ENCODE measurements at places on chromosomes 5 and 9.

GRCh38 chr9:13279284-13280141, at the start of gene MPDZ:
MPDZ (minus strand) TSS chr9:13279692; CDS start chr9:13250315, 29,377 bp downstream.
- DNase-seq, result no peak

GRCh38 chr9:21770871-21771560, 31.4 kb upstream of the MTAP start:
- no peak for DNase-seq

GRCh38 chr5:71631070-71631469, 43.9 kb downstream of the MCCC2 start:
- DNase-seq, result no peak

- no peak for DNase-seq
Measured at GRCh38 chr5:175711472-175712312, 53.8 kb downstream of the HRH2 start.

GRCh38 chr5:154601014-154601413, 123.0 kb upstream of the HAND1 start:
- DNase-seq, result no peak

DNA sequence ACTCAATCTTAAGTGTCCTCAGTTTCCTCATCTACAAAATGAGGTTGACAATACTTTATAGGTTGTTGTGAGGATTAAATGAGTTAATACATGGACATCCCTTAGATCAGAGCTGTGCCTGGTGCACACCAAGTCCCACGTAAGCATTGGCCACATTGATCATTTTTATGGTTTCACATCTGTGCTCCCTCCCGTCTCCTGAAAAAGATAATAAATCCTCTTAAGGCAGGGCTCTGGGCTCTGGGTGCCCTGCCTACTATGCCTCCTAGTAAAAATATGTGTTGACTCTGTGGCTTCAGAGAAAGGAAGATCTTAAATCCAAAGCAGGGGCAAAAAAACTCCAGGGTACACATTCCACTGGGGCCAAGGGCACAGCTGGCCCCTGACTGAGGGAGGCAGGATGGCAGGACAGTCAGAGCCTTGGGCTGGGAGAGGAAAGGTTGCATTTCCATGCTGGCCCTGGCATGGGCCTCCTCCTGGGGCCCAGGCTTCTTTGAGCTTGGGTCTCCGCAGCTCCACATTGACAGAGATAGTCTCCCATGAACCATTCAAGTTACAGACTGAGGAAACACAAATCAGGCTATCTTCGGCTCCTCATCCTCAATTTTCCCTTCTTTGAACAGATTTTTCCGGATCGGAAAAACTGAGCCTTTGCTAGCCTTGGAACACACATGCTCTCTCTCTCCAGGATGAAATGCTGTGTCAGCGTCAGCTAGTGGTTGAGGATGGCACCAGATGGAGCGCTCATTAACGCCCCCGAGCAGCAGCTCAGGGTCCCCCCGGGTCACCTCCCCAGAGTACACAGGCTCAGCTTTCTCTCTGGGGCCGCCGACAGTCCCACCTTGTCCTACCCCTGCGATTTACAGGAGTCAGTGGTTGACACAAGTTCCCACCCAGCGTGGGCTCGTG, 22.4 kb upstream of the KIF12 start:
- no peak for DNase-seq

DNA sequence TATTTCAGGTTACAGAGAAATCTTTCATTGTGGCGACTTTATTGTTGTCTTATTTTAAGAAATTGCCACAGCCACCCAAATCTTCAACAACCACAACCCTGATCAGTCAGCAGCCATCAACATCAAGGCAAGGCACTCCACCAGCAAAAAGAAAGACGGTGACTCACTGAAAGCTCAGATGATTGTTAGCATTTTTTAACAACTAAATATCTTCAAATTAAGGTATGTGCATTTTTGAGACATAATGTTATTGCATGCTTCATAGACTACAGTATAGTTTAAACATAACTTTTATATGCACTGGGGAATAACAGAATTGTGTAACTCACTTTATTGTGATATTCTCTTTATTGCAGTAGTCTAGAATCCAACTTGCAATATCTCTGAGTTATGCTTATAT, 263.4 kb downstream of the TMEM232 start:
- DNase-seq, result no peak

- DNase-seq, result no peak
Measured at GRCh38 chr9:94928691-94929368, 202.3 kb downstream of the AOPEP start.

GRCh38 chr5:80865551-80865950, 94.6 kb upstream of the RASGRF2 start:
- no peak for DNase-seq

GRCh38 chr5:53537711-53538110, 22.7 kb upstream of the NDUFS4 start:
- DNase-seq, result no peak

DNA sequence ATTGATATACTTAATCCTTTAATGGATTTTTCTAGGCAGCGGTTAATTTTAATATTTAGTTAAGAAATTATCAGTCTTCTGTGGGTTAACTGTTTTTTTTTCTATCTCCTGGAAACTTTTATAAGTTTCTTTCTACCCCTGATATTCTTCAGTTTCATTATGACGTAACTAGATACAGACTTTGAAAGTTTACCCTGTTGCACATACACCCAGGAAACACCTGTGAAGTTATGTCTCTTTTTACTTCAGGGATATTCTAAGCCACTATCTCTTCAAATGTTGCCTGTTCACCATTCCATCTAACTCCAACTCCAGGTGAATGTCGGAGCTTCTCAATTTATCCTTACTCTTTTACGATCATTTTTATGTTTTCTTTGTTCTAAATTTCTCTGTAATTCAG, 329.0 kb downstream of the ICE1 start:
- DNase-seq, result no peak

- DNase-seq, result no peak
Measured at GRCh38 chr5:93022796-93023447, 558.1 kb downstream of the NR2F1-AS1 start.

DNA sequence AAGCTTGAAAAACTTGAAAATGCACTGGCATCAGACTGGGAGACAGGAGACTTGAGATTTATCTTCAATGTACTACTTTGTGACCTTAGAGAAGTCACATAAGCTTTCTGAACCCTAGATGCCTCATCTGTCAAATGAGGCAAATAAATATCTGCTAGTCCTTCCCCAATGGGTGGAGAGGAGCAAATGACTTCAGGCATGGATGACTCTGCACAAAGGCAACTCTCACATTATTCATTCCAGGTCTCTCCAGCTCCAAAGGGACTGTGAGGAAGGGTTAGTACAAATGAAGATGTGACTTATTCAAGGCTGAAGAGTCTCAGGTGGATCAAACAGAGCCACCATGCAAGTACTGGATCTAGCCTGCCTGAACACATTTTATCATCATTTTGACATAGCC, 228.7 kb downstream of the SLIT3 start:
- no peak for DNase-seq

DNA sequence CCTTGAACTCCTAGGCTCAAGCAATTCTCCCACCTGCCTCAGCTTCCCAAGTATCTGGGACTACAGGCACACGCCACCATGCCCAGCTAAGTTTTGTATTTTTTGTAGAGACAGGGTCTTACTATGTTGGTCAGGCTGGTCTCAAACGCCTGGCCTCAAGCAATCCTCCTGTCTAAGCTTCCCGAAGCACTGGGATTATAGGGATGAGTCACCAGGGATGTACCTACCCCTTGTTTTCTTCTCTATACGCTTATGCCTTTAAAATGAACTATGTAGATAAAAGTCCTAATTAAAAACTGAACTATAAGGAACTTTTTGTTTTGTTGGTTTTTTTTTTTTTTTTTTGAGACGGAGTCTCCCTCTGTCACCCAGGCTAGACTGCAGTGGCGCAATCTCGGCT, 25.8 kb downstream of the UIMC1 start:
- no peak for DNase-seq

GRCh38 chr5:982377-983237, 26.0 kb upstream of the NKD2 start:
- DNase-seq, result no peak

DNA sequence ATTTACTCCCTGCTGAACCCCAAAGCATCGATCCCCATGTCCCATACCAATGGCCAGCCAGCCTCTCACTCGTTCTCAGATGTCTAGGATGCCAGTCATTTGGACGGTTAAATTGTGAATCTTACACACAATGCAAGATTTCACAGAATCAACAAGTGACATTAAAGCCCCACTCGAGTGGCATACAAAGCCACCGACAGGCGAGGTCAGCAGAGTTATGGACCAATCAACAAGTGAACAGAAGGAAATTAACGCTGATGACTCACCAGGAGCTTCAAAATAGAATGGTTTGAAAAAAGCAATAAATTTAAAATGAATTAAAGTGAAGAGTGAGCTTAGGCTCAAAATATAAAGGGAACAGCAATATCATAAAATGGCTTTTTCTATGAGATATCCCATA, 8.2 kb upstream of the RUFY1 start:
- no peak for DNase-seq

GRCh38 chr5:134450374-134450773, 38.7 kb upstream of the CDKN2AIPNL start:
- no peak for DNase-seq

- DNase-seq, result no peak
Measured at GRCh38 chr5:78300464-78301045, 6.1 kb upstream of the AP3B1 start.

DNA sequence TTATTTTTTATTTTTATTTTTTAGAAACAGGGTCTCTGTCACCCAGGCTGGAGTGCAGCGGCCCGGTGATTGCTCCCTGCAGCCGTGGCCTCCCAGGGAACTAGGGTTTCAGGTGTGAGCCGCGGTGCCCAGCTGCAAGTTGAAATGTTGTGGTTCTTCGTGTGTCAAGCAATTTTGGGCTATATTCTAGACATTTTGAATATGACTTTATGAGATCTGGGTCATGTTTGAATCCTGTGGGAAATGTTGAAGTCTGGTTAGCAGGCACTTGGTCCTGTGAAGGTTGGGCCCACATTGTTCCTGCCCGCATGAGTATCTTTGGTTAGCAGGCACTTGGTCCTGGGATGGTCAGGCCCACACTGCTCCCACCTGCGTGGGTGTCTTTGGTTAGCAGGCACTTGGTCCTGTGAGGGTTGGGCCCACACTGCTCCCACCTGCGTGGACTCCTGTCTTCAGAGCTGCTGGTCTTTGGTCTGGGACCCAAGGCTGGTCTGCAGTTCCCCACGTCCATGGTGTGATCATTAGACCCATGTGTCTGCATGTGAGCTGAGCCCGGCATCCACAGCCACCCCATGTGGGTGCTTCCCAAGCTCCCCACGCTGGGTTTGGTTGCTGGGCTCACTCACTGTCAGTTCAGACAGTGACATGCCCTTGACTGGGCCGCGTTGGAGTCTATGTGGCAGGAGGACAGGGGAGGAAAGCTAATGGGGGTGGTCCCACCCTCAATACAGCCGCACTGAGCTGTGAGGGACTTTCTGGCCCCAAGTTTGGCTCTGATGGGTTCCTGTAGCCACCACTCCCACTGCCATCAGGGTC, 7.1 kb downstream of the FBXW5 start:
- DNase-seq, result no peak

GRCh38 chr5:52771343-52772039, 16.2 kb upstream of the ITGA1 start:
- DNase-seq, result no peak

DNA sequence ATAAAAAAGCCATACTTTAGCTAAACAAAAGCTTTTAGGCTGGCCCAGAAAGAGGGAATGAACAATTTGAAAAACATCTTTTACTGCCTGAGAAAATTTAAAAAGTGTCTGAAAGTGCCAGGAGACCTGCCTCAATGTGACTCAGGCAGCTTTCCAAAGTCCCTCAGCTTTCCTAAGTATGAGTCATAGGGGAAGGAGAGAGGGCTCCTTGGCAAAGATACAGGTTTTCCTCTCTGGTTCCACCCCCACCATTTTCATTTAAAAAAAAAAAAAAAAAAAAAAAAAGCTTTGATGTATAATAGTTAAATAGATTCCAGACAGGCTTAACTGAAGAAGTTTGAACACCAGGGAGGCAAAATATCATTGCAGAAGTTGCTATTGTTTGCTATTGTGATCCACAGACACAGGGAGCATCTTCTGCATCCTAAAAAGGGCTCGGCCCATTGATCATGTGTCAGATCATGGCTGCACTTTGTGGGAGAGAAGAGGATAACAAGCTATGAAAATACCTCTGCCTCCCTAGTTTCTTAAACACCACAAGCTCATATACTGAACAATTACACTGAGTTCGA, 71.5 kb downstream of the MRPS27 start:
- DNase-seq, result no peak

DNA sequence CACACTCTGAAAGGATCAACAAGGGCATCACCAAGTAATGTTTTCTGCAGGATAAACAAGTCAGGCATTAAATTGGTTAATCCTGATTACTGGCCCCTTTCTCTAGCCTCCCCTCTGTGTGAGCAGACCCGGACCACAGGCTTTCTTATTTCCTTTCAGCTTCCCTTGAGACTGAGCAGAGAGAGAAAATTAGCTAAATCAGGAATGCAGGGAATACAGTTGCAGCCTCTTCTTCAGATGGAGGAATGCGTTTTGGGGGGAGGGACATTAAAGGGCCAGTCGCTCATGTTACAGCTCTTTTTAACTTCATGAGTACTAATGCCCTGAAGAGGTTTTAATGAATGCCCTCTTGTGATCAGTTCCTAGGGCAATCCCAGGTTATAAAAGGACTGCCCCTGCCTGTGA, 19.8 kb downstream of the PCDHAC2 start:
- no peak for DNase-seq

DNA sequence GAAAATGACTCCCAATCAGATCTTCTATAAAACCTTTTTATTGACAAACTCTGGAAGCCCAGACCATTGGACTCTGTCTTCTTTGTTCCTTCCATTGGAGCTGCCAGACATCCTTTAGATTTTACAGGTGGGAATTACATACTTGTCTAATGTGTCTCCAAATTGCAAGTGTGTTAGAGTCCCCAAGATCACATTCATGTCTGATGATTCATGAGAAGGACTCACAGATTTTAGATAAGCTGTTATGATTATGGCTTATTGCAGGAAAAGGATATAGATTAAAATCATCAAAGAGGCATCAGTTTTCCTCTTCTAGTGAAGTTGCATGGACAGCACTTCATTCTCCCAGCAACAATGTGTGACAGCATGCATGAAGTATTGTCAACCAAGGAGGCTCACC, 70.4 kb downstream of the MUSK start:
- no peak for DNase-seq

GRCh38 chr9:83433846-83434245, 104.4 kb downstream of the FRMD3 start:
- DNase-seq, result no peak

GRCh38 chr5:148556835-148557234, 97.5 kb downstream of the HTR4 start:
- DNase-seq, result no peak

DNA sequence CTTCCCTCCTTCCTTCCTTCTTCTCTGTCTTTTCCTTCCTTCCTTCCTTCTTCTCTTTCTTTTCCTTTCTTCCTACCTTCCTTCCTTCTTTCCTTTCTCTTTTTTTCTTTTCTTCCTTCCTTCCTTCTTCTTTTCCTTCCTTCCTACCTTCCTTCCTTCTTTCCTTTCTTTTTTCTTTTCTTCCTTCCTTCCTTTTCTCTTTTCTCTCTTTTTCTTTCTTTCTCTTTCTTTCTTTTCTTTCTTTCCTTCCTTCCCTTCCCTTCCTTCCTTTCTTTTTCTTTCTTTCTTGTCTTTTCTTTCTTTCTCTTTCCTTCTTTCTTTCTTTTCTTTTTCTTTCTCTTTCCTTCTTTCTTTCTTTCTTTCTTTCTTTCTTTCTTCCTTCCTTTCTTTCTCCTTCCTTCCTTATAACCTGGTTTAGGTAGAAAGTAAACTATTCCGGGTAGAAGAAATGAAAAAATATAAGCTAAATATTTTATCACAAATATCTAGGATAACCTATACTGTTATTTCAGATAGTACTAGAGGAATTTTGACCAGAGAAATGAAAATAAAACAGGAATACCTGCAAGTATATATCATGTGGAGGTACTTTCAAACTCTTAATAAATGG, 1741.8 kb upstream of the CDH9 start:
- no peak for DNase-seq
